Activated naive CD8-positive, alpha-beta T cell treated with anti-CD3 and anti-CD28 coated beads, Interleukin-2, amount 50 U/mL, for 16 hours (primary cell): ENCODE measurements at places on chromosomes 11 and 22.

- DNase-seq: no peak
These were observed 11.1 kb upstream of the ENDOD1 start for GRCh38 chr11:95078526-95078925.

- DNase-seq: no peak
These were observed 33.5 kb downstream of the LRP5 start for GRCh38 chr11:68345776-68346461.

DNA sequence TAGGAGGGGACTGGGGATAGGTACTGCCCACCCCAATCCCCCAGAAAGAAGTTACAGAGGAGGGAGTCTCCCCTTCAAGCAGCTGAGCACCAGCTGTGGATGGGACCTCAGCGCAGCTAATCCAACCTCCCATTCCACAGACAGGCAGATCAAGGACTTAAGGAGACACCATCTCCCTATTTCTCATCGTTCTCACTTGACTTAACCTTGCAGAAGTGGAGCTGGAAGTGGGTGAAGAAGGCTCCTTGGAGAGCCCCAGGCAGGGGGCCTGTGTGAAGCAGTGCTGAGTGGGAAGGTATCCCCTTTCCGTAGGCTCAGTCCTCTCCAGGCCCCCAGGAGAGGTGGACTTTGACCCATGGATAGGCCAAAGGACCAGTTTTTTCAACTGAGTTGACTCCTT lies 27.3 kb downstream of the USP35 start:
- DNase-seq: no peak

- no peak for DNase-seq
These were observed 67.3 kb downstream of the TRPC6 start for GRCh38 chr11:101516546-101516945.

GRCh38 chr11:129375751-129376657 lies at the start of gene BARX2:
Gene BARX2 (plus strand): TSS chr11:129375848. CDS start chr11:129376036, 188 bp downstream.
- no peak for DNase-seq

DNA sequence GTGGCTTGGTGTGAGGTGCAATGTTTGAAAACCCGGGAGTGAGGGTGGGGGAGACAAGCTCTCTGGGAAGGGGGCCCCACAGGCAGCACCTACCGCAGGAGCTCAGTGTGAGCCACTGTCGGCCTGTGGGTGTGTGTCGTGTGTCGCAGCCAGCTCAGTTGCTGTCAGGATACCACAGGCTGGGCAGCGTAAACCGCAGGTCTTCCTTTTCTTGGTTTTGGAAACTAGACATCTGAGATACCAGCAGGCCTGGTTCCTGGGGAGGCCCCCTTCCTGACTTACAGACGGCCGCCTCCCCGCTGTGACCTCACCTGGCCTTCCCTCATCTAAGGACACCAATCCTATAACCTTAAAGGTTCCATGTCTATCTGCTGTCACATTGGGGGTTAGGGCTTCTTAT lies 19.4 kb downstream of the IRF7 start:
- no peak for DNase-seq

DNA sequence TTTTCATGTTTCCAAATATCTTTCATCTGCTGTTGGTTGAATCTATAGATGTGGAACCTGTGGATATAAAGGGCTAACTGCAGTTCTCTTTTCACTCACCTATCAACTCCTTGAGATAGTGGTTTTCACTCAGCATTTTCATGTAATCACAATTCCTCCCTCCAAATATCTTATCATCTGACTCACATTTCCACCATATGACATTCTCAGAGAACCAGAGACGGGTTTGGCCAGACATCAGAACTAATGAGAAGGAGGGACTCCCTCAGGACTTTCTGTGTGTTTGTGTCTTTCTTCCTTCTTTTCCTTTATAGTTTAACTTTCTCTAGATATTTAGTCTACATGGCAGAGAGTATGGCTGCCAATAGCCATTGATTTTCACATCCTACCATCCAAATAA lies 134.8 kb upstream of the DDI1 start:
- no peak for DNase-seq

DNA sequence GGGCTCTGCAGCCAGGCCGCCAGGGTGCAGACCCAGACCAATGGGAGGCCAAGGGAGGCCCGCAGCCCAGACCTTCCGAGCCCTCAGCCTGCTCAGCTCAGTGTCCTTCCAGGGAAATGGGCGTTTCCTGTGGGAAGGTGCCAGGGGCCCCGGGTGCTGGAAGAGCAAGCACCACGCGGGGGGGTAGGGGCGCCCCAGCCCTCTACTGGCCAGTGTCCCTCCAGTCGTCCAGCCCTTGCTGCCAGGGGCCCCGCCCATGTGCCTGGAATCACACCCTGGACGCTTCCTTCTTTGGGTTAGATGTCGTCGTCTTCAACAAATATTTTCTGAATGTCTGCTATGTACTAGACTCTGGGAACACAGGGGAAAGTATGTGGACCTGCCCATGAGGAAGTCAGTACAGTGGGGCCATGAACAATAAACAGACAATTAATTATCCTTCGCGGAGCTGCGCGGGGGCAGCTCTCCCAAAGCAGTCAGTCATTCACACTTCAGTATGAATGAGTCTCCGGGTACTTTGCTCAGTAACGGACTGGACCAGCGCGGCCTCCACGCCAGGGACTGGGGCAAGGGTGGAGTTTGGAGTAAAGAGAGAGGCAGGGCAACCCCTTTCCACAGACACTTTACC lies 60.2 kb downstream of the CDKN1C start:
- DNase-seq: no peak

DNA sequence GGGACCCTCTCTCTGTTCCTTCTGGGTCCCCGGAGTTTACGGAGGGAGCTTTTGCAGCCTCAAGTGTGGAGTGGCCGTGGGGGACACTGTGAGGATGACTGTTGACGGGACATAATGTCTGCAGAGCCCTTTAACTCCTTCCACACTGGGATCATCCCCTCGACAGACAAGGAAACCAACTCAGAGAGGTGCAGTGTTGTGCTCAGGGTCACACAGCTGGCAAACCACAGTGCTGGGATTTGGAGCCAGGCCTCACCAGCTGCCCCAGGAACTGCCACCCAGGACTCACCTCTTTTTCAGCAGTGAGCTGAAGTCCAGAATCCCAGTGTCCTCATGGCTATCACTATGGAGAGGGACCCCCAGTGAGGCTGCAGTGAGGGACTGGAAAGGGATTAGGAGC lies 5.4 kb downstream of the MYBPC3 start:
- no peak for DNase-seq

DNA sequence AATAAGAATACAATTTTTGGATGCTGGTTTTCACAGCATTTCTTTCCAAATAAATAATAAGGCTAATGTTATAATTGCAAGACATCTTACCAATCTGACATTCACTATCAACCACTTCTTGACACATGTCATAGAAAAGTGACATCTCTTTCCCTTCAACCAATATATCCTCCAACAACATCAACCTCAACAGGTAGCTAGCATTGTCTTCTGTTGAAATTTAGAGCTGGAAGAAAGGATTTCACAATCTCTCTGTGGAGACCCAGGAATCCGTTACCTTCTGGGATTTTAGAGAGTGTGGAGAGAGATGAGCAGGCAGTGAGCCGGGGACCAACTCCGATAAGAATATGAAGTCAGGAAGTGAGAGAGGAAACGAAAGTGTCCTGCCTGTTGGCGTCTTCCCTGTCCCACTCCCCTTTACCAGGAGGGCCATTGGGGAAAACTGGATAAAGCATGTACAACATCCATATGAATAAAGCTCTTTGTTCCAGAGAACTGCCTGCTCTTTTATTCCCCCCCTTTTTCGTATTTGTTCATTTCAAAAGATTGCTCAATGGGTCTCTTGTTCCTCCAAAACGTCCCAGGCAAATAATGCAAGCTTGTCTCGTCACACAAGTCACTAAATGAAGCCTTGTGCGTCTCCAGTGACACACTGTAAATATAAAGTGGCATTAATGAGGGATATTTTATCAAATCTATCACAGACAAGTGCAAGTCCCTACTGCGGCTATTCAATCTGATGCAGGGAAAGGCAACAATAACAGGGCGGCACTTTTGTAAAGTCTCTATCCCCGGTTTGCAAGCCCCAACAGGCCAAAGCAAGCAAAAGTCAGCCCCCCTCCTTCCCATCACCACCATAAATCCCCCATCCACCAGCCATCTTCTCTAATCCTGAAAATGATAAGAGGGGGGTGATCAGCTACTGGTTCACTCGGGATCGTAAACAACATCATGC lies 3.4 kb downstream of the CADM1 start:
- no peak for DNase-seq

DNA sequence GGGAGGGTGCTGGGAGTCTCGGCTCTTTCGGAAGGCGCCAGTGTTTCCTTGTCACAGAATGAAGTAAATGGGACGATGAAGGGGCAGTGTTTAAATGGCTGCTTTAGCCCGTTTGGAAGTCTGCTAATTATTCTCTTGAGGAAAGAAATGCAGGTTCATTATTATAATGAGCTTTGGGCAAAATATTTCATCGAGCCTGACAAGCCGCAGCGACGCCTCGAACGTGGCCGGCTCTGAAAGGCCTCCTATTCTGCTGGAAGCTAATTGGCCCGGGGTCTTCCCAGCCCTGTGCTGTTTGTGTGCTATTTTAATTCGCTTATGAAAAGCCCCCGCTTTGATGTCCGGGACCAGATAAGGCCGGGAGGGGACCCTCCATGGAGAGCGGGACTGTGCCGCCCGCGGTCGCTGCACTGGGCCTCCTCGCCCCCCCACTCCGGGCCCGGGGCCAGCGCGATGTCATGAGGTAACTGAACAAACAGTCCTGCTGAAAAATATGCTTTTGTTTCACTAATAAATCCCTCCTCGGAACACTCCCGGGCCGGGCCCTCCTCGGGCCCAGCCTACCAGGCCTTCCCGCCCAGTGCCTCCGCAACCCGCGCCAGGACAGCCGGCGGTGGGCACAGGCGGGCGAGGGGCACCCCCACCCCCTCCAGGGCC lies 78.4 kb downstream of the CDKN1C start:
- no peak for DNase-seq

DNA sequence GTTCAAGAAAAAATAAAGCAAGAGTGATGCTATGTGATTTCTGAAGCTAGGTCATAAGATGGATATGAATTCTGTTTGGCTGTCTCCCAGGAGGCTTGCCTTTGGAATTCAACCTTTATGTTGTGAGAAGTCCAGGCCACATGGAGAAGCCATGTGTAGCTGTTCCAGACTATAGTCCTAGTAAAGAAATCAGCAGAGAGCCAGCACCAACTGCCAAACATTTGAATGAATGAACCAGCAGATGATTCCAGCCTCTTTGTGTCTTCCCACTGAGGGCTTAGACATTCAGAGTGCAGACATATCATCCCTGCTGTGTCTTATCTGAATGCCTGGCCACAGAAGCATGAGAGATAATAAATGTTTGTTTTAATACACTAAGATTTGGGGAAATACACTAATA lies 1150.6 kb downstream of the DLG2 start:
- no peak for DNase-seq

- DNase-seq: peak; percentile 46
These were observed 33.8 kb upstream of the SLC35C1 start for GRCh38 chr11:45771193-45771565.

DNA sequence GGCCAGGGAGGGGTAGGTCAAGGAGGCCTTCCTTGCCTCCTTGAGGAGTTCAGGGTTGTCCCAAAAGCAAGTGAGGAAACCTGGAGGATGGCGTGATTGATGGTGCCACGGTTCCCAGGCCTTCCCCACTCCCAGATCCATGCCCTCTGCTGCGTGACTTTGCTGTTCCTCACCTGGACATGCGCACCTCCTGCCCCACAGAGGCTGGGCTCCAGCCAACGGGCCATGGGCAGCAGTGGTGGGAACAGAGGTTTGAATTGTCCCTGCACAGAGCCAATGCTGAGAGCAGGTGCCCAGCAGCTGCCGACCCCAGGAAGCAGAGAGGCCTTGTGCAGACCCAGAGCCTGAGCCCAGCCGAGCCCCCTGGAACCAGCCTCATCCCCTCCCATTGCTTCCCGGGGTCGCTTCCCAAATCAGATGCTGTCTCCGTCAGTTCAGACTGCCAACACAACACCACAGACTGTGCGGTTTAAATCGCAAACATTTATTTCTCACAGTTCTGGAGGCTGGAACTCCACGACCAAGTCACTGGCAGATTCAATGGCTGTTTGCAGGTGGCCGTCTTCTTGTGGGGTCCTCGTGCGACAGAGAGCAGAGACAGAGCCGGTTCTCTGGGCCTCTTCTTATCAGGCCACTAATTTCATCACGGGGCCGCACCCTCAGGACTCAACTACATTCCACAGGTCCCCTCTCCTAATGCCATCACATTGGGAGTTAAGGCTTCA lies 6.2 kb upstream of the LINC01488 start:
- no peak for DNase-seq

DNA sequence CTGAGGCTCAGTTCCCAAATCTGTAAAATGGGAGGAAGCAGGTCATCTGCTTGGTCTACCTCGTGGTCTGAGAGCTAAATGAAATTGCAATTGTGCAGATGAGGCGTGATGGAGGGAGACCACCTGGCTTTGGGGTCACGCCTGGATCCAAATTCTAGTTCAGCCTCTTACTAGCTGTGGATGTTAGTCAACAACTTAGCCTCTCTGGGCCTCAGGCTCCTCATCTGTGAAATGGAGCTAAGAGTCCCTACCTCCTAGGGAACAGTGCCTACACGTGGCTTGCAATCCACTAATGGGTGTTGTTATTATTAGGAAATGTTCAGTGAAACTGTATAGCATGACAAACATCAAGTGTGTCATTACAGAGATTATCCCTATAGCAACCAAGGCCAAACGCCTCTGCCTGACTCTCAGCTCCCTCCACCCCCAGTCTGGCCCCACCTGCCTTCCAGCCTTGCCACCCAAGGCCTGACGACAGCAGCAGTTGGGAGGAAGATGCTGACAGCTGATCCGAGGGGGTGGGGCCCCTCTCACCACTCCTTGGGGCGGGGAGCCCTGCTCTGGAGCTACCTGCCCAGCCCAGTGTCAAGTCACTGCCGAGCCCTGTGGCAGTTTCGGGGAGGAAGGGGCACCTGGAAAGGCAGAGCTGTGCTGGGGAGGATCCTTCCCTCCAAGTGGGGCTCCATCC lies 1.7 kb upstream of the RHOD start:
- no peak for DNase-seq

- DNase-seq: peak; percentile 47
These were observed 1.1 kb upstream of the CHRM4 start for GRCh38 chr11:46392421-46393230.

- DNase-seq: no peak
These were observed 294.1 kb upstream of the MTNR1B start for GRCh38 chr11:92675303-92675702.

GRCh38 chr11:18027475-18027874 lies 14.6 kb upstream of the SERGEF start:
- no peak for DNase-seq

DNA sequence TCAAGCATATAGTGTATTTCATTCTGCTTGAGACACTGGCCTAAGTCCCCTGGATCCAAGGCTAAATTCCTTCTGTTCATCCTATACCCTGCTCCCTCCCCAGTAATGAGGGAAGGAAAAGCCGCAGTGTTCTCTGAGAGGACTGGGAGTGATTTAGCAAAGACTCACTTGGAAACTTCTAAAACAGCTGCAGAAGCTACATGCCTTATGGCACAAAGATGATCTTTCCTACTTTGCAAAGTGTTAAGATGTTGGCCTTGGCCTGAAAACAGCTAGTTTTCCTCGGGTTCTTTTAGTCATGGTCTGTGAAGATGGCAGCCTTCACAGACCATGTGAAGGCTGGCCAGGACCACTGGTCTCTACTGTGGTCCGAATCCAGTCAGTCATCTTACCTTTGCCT lies 65.7 kb downstream of the ABTB2 start:
- DNase-seq: no peak
